ENCODE measurements at places on chromosomes 6 and 20.
A peak's percentile ranks its signal among the peaks of the same experiment; 100 is the strongest.

DNA sequence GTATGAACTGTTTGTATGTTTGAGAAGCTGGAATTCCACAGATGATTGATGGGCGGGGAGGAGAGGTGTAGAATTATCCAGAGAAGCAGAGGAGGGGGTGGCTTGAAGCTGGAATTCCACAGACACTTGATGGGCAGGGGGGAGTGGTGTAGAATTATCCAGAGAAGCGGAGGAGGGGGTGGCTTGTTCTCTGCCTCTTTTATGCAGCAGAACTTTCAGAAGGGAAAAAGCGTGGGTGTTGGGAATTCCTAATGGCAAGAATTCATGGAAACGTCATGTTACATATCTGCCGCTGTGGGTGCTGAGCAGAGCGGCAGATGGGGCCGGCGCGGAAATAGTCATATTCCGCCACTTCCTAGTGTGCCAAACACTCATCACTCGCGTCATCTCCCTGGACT lies 167.9 kb upstream of the KCNG1 start:
- no peak for DNase-seq

- no peak for DNase-seq
Observed at GRCh38 chr6:43060034-43060754, 763 bp downstream of the KLC4 start.

DNA sequence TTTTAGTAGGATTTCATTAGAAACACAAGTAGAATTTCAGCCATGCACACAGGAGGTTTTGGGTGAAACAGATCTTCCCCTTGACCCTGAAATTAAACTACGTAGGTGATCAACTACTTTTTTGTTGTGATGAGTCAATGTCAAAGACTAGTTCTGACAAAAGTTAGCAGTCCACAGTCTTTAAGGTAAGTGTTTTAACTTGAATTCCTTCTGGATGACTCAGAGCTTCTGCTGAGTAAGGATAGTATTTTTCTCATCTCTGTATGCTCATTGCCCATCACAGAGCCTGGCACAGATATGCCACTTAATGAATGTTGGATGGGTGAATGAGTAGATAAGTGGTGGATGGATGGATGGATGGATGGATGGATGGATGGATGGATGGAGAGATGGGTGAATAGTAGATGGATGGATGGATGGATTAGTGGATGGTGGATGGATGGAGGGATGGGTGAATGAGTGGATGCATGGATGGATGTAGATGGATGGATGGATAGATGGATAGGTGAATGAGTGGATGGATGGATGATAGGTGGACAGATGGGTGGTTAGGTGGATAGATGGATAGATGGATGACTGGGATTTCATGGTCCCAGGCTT lies 165.3 kb downstream of the ZMYND8 start:
- DNase-seq, result no peak

DNA sequence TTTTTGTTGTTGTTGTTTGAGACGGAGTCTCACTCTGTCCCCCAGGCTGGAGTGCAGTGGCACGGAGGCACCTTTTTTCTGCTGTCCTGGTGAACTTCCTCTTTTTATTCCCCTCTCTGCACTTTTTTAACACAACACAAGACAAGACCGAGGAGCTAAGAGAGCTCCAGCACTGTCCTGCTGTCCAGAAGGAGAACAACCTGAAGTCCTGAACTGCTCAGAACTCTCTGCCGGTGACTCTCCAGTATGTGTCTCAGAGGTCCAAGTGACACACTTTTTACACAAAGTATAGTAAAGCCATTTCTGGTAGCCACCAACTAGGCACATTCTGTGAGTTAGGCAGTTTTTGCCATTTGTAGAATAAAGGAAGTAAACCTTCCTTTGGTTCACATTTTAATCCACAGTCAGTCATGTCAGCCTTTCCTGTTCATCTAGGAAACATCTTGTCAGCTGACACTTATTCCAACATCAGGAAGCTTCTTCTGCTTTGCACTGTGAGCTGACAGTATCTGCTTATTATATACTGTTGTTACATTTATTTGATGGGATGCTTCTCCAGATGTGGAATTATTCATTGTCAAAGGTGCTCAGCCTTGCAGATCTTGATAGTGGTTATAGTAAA lies 28.1 kb upstream of the TXNDC5 start:
- DNase-seq, result no peak

- no peak for DNase-seq
Observed at GRCh38 chr6:119446609-119447008, 97.0 kb upstream of the MAN1A1 start.

DNA sequence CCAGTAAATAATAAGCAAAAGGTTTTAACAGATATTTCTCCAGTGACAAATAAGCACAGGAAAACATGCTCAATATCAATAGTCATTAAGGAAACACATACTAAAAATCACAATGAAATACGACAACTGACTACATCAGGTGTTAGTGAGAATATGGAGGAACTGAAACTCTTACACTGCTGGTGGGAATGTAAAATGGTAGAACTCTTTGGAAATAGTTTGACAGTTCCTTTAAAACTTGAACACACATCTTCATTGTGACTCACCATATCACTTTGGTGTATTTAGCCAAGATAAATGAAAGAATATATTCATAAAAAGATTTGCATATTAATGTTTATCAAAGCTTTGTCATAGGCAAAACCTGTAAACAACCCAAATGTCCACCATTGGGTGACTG lies 11.3 kb upstream of the MAP3K5 start:
- no peak for DNase-seq

GRCh38 chr6:74289884-74290283 lies 593.9 kb downstream of the CD109 start:
- DNase-seq, result no peak

- no peak for DNase-seq
Observed at GRCh38 chr6:25541228-25541627, 110.8 kb upstream of the SCGN start.

DNA sequence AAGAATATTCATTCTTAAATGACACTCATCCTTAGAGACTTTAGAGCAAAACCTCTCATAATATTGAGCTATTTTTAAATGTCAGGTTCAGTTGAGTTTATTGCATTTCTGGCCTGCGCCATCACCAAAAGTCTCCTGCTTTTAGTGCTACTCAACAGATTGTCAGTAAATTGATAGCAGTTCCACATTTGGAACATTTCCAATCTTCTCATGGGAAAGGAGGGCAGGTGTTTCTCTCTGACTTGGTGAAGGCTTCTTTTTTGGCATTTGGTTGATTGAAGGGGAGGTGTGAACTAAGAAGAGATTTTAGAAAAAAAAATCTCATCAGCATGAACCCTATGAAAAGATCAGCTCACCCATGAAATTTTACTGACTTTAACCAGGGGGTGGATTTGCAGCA lies 125.9 kb upstream of the INSM1 start:
- DNase-seq, result peak; percentile 8

DNA sequence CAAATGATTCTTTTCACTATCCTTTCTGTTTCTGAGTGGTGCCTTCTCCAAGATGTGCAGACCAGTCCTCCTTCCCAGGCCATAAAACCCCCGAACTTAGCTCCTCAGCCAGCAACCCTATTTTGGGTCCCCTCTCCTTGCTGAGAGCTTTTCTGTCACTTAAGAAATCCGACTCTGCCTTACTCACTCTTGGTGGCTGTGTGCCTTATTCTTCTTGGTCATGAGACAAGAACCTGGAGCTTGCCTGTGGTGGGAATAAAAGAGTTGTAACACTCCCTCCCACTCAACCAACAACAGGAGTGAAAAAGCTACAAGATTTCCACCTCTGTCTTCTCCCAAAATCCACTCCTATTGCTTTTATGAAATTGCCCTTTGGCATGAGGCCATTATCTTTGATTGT lies 62.6 kb downstream of the RPS12 start:
- no peak for DNase-seq

DNA sequence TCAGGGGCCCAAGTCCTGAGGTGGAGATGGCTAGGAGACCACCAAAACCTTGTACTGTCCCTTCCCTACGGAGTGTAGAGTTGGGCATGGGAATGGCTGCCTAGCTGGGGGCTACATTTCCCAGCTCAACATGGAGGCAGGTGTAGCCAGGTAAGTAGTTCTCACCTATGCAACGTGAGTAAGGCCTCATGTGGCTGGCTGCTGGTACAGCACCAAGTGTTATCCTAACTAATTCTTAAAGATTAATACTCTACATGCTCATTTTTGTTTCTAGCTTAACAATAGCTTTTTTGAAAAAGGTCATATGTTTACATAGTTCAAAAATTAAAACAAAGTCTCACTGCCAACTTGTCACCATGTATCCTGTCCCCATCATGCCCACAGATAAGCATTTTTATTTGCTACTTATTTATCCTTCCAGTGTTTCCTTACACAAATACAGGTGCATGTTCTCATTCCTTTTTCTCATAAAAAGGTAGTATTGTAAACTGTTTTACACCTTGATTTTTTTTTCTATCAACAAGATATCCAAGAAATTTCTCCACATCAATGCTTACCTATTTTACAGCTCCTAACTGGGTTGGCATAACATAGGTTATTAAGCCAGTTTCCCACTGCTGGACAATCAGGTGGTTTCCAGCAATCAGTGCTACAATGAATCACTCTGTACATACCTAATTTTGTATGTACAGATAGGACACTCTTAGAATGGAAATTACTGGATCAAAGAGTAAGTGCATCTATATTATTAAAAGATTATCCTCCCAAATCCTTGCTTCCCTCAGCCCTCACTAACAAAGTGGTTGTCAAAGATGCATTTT lies 25.5 kb downstream of the ABHD12 start:
- no peak for DNase-seq

DNA sequence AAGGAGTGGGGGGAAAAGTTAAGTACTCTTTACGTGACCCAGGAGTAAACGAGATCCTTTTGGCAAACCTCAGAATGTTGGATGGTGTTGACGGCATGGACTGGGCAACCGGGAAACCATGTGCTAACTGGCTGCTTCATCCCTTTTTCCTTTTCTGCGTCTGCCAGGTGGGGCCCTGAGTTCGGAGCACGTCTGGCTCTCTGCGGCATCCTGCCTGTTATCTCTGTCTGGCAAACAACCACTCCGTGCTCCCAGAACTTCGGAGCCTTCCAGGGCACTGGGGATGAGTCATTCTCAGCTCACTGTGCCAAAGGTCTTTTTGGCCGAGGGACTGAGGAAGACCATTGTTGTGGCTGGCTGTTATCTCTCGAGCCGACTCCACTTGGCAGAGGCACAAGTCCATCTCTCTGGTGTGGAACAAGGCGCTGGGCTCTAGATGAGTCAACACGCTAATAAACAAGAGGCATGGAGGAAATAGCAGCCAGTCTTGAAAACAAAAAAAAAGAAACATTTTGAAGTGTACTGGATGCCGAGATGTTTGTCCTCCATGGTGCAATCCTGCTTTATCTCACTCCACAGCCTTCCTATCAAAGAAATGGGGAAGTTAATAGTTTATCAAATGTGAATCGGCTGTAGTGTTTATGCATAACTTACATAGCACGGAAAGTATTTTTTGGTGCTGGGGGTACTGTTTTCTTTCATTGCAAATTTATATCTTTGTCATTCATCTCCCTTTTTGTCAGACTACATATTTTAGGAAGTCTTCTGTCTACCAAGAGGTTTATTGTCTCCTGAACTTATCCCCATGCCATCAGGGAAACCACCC lies 64.6 kb upstream of the TXNDC5 start:
- no peak for DNase-seq

GRCh38 chr6:168992446-168993144 lies 261.1 kb downstream of the THBS2 start:
- DNase-seq, result no peak

GRCh38 chr20:40008177-40008576 lies 680.9 kb downstream of the MAFB start:
- DNase-seq, result no peak

DNA sequence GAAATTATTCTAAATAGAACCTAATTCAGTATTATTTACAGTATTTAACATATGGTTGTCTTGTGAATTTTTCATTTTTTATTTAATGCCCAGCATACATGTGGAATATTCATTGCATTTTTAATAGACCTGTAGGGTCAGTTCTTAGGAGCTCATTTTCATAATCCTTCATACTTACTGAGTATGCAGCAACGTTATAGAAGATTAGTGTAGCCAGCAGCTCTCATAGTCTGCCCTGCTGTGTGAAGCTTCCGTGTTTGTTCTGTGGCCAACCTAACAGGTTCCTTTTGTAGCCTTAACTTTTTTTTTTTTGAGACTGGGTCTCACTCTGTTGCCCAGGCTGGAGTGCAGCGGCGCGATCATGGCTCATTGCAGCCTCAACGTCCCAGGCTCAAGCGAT lies 261.4 kb downstream of the ARID1B start:
- no peak for DNase-seq

GRCh38 chr20:39800111-39800510 lies 838.0 kb downstream of the DHX35 start:
- no peak for DNase-seq

DNA sequence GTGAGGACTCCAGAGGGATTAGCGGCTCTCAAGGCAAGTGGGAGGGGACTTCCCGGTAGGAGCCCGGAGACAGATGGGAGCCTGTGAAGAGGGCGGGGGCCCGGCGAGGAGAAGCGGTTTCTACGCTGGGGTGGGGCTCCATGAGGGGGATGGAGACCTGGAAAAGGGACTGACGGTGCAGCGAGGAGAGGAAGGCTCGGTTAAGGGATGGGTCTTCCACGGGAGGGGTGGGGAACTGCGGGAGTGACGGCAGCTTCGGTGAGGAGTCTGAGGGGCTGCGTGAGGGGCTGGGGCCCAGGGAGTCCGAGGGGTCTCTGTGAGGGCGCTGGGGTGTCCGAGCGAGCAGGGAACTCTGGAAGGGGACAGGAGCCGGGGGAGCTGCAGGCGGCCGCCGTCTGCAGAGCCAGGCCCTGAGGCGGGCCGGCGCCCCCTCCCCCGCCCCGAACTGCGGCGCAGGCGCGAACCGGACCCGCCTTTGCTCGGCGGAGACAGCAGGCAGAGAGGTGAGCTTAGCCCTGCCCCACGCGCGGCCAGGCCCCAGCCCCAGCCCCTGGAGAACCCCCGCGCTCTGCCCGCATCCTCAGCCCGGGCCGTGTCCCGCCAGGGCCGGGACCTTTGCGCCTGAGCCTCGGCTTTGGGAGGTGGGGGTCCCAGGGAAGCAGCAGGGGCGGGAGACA lies at the start of gene NRSN2:
NRSN2 (plus strand) TSS at position 472 of the 677 bp plus-strand sequence. CDS start 2,533 bp downstream, outside the sequence.
- no peak for DNase-seq

DNA sequence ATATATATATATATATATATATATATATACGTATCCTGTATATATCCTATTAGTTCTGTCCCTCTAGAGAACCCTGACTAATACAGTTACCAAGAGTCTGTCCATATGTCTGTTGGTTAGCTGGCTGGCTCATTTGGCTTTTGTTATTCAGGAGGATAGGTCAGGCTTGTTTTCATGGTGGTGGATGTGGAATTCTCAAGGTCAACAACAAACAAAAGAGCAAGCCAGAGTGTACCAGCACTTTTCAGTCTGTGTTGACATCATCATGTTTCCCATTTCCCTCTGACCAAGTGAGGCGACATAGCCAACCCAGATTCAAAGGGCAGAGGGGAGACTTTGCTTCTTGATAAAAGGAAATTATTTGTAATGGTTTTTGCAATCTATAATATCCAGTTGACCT lies 88.5 kb upstream of the PTCHD4 start:
- no peak for DNase-seq

- DNase-seq, result no peak
Observed at GRCh38 chr6:105482227-105482844, 79.5 kb upstream of the PREP start.

GRCh38 chr6:34301408-34301807 lies 52.6 kb upstream of the SMIM29 start:
- no peak for DNase-seq

GRCh38 chr20:50895111-50895830 lies 36.0 kb downstream of the ADNP start:
- DNase-seq, result no peak
